CD4-positive, alpha-beta T cell treated with Interleukin-4 for 4 hours (primary cell): ENCODE measurements at places on chromosomes 12 and 14.
A peak's percentile ranks its signal among the peaks of the same experiment; 100 is the strongest.

DNA sequence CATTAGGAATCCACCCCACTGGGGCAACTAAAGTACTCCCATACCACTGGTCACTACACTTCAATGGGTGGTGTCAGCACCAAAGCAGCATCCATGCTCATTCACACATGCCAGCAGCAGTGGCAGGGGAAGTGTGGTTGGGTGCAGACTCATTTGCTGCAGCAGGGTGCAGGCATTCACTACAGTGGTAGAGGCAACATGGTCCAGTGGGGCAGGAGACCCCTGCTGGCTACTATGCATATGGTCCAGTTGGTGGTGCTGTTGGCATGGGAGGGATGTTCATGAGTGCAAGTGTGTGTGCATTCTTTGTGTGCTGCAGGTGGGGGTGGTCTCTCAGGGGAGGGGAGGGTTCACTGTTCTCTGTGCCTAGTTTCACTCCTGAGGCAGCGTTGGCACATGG, 908.4 kb upstream of the NOVA1 start:
- no peak for DNase-seq

- DNase-seq: peak; percentile 71
Measured at GRCh38 chr12:122793685-122794106, 19.3 kb downstream of the CCDC62 start.

DNA sequence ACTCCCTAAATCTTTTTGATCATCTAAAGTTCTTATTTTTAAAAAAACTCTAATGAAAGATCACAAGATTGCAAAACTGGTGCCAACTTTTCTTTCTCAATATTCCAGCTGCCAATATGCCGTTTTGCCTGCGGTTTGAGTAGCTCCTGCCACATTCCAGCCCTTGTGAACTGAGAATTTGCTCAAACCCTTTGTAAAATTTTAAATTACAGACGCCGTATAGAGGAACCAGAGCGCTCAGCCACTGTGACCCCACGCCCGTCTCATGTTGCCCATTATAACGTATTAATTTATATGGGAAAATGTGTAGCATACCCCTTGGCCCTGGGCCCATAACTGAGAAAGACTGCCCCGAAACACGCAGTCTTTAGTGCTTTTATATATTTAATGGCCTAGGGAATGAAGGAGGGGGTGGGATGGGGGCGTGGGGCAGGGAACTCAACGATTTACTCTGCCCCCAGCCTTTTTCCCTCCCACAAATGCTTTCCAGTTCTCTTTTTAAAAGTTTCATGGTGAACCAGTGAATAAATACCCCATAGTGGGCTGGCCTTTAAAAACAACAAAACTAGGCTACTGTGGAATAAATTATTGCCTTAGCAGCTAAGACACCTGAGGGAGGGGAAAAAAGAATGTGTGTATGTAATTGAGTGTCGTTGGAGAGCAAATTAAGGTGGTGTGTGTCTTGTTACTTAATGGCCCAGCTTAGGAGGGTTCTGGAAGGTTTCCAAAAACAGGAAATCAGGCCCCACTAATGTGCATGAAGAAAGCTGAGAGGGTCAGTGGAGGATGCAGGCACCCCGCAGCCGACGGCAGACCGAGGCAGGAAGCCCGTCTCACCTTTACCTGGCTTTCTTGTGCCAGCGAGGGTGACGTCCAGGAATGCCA, 45.7 kb upstream of the RFLNA start:
- DNase-seq: no peak

DNA sequence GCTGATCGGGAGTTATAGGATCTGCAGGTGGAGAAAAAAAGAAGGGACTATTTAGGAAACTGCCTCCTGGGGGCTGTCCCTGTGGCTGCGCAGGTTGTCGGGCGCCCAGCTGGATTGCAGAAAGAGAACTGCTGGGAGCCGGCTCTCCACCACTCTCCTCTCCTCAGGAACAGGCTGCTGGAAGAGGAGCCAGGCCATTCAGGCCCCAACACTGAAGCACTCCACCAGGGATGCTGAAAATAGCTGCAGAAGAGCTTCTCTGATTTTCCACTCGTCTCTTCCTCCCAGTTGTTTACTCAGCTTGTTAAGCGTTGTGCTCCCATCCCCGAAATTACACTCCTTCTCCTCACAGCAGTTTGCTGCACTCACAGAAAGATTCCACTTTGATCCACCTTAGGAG, 347.3 kb downstream of the GLT1D1 start:
- DNase-seq: no peak

DNA sequence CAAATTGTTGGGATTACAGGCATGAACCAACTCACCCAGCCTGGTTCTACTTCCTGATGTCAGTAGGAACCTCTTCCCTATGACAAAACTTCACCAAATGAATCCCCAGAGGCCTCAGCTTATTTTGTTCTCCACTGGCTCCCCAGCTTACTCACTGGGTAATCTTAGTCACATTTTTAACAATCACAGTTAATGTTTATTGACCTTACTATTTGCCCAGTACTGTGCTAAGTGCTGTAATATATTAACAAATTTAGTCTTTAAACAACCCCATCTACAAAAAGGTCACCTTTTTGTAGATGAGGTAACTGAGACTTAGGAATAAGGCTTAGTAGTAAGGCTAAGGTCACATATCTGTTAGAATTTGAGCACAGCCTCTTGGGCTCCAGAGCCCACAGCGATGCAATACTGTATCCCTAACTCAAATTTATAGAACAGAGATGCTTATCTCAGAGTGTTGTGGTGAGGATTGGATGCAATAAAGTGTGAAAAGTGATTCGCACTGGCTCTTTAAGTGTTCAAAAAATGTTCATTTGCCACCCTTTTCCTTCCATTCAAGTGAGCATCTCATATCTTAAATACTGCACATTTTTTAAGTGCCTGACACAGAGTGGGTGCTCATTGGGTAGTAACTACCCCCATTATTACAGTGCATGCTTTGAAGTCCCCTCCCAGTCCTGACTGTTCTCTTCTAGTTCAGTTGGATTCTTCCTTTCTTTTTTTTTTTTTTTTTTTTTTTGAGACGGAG, 146.4 kb upstream of the ARHGAP5 start:
- no peak for DNase-seq

- DNase-seq: no peak
Measured at GRCh38 chr12:18363321-18363720, 102.0 kb downstream of the PIK3C2G start.
